ENCODE measurements at places on chromosomes 13 and 19.

- no peak overlapping the region for H3K27ac ChIP-seq
- H3K27me3 ChIP-seq = peaks cover 16% of the 10 kb centered on the region
Measured at GRCh38 chr19:18408053-18408476, 10.6 kb upstream of the LRRC25 start.

GRCh38 chr19:13241231-13242104 is 91.3 kb downstream of the IER2 start:
- peak overlapping the region; percentile 16 for H3K4me3 ChIP-seq
- peaks cover 18% of the 10 kb centered on the region for H3K4me1 ChIP-seq
- peak; percentile 43 for DNase-seq
- no peaks in the 10 kb centered on the region for H3K27me3 ChIP-seq
- peak overlapping the region; percentile 73 for H3K27ac ChIP-seq
- H3K36me3 ChIP-seq = no peaks in the 10 kb centered on the region

DNA sequence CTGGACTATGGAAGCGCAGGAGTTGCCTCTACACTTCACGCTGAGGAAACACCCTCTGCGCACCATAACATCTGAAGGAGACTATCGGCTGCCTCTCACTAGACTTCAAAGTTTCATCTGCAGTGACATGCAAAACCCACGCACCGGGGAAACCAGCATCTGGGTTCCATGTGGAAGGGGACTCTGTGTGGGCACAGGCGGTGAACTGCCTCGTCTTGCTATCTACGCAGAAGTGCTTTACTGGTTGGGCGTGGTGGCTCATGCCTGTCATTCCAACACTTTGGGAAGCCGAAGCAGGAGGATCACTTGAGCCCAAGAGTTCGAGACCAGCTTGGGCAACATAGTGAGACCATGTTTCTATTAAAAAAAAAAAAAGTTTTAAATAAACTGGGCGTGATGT is 116.4 kb downstream of the STK24 start:
- no peaks in the 10 kb centered on the region for H3K27me3 ChIP-seq
- H3K36me3 ChIP-seq = peaks cover 28% of the 10 kb centered on the region
- H3K4me1 ChIP-seq = peaks cover 14% of the 10 kb centered on the region
- H3K4me3 ChIP-seq = no peak overlapping the region

GRCh38 chr19:45357445-45357783 is 13.0 kb downstream of the ERCC2 start:
- no peak for DNase-seq
- H3K4me3 ChIP-seq = no peak overlapping the region
- H3K4me1 ChIP-seq = no peaks in the 10 kb centered on the region
- H3K27ac ChIP-seq = no peak overlapping the region
- H3K27me3 ChIP-seq = no peaks in the 10 kb centered on the region

GRCh38 chr13:77737583-77738200 is 40.2 kb downstream of the SLAIN1 start:
- peaks cover 1% of the 10 kb centered on the region for H3K36me3 ChIP-seq
- H3K4me1 ChIP-seq = peaks cover 18% of the 10 kb centered on the region

GRCh38 chr13:110549795-110550160 is 11.7 kb downstream of the RAB20 start:
- no peak overlapping the region for H3K27ac ChIP-seq
- no peak for DNase-seq
- no peak overlapping the region for H3K4me3 ChIP-seq
- H3K27me3 ChIP-seq = no peaks in the 10 kb centered on the region
- peaks cover 11% of the 10 kb centered on the region for H3K36me3 ChIP-seq

GRCh38 chr13:21148557-21149258 is 27.6 kb downstream of the SKA3 start:
- DNase-seq = no peak
- H3K27ac ChIP-seq = peak overlapping the region; percentile 6
- H3K36me3 ChIP-seq = peaks cover 15% of the 10 kb centered on the region
- H3K4me3 ChIP-seq = no peak overlapping the region

- no peaks in the 10 kb centered on the region for H3K36me3 ChIP-seq
- no peaks in the 10 kb centered on the region for H3K27me3 ChIP-seq
- no peak within 1 kb of the TSS for H3K27ac ChIP-seq
- H3K4me1 ChIP-seq = no peaks in the 10 kb centered on the region
- no peak for DNase-seq
Measured at GRCh38 chr13:113666951-113667701, at the start of gene GRK1. Gene GRK1 (plus strand): TSS chr13:113667219. CDS start chr13:113667387, 168 bp downstream.

DNA sequence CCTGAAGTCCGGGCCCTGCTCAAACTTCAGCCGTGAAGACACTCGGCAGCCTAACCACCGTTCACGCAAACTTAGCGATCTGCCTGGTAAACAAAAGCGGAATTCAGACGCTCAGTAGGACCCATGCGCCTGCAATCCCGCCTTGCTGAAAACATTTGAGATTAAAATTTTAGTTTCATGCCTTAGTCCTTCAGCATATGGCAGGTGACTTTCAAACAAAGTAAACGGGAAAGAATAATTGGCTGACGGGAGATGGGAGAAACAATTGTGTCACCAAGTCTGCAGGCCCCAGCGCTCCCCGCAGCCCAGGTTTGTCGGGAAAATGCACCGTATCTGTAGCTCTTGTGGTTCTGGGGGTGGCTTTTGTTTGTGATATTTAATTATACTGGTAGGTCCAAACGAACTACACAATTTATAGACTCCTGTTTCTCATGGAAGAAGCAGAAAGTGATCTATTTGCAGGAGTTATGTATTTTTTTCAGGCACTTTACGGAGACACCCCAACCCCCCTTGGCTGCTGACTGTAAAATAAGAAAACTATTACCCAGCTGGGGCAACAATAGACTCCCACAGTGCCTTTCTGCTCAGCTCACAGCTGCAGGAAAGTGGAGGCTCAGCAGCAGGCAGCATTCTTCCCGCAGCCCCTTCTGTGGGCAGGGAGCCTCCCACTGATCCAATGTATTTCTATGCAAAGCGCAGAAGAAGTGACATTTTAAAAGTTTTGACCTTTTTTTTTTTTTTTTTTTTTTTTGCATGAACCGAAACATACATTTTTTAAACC is 94.8 kb downstream of the SOX1 start:
- peaks cover 48% of the 10 kb centered on the region for H3K27me3 ChIP-seq
- no peaks in the 10 kb centered on the region for H3K4me1 ChIP-seq
- H3K27ac ChIP-seq = no peak overlapping the region

DNA sequence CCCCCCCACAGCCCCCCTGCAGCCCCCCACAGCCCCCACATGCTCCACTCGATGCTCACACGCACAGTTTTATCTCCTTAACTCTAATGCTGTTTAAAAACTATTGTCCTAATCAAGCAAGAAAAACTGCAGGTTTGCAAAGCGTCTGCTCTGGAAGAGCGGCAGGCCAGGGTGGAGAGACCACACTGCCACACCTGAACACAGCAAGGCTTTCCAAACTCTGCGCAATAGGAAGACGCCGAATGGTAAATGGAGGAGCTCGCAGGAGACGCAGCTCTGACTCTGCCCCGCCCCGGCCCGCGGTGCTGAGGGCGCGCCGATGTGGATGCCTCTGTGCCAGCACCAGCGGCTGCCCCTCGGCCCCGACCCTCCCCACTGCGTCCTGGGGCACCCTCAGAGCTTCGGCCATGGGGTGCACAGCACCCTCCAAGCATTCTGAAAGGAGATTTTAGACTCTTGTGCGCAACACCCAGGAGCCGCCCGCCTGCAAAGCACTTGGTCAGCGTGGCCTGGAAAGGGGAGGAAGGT is 32.4 kb downstream of the RASA3 start:
- H3K27me3 ChIP-seq = no peaks in the 10 kb centered on the region
- no peak for DNase-seq

DNA sequence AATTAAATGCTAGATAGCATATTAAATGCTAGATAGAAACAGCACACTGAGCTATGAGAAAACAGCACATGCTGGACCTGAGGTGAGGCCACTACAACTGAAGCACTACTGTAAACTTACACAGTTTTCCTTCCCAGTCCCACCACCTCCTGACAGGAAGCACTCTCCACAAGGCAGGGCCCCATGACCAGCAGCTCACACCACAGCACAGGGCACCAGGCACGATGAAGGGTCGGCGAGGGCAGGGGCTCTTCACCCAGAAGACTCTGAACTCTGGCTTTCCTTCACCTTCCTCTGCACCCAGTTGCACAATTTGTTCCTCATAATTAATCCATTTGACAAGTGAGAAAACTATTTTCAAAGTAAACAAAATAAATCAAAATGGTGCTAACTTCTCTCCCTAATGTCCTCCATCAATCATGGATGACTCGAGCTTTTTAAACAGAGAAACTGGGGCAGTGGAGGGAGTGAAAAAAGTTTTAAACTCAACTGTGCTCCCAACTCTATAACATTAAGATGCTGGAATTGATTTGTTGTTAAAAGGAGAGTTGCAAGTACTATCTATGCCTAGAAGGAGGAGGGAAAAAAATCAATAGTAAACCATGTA is 568.7 kb downstream of the UQCRFS1 start:
- no peaks in the 10 kb centered on the region for H3K27me3 ChIP-seq
- H3K4me3 ChIP-seq = no peak overlapping the region
- H3K36me3 ChIP-seq = no peaks in the 10 kb centered on the region
- no peaks in the 10 kb centered on the region for H3K4me1 ChIP-seq

- H3K27ac ChIP-seq = no peak overlapping the region
- no peak overlapping the region for H3K4me3 ChIP-seq
- no peaks in the 10 kb centered on the region for H3K36me3 ChIP-seq
- DNase-seq = no peak
Measured at GRCh38 chr19:4224470-4224869, 4.9 kb upstream of the EBI3 start.

- H3K27me3 ChIP-seq = peaks cover 9% of the 10 kb centered on the region
- peaks cover 7% of the 10 kb centered on the region for H3K36me3 ChIP-seq
- H3K4me1 ChIP-seq = peaks cover 13% of the 10 kb centered on the region
- DNase-seq = no peak
- H3K27ac ChIP-seq = no peak overlapping the region
- H3K4me3 ChIP-seq = no peak overlapping the region
Measured at GRCh38 chr19:1382250-1382649, 1.5 kb upstream of the NDUFS7 start.

DNA sequence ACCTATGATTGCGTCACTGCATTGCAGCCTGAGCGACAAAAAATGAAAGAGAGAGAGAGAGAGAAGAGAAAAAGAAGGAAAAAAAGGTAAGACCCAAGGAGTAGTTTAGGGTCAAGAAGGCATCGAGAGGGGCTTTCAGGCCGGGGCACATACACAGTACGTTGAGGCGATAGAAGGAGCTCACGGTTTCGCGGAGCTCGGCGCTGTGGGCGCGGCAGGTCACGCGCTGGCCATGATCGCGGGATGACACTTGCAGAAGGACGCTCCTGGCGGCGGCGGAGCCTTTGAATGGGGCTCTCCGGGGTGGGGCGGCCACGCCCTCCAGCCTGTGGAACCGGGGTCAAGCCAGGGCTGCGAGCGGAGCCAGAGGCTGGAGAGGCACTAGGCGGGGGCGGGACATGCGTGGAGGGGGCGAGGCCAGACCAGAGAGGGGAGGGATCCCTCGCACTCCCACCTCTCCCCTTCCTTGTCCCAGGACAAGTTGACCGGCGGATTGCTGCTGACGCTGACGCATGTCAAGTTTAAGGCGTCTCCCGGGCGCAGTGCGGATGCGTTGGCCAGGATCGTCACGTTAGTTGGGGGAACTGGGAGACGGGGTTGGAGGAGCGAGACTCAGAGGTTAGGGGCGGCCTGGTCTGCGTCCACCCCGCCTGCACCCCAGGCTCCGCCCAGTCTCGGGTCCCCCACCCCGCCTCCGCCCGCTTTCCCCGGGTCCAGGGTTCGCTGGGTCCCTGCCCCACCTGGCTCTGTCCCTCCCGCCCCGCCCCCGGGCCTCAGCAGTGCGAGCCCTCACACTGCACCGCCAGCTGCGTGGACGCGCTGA is 6.9 kb downstream of the NPHS1 start:
- peaks cover 8% of the 10 kb centered on the region for H3K4me1 ChIP-seq
- no peak for DNase-seq
- H3K27ac ChIP-seq = no peak overlapping the region
- peaks cover 70% of the 10 kb centered on the region for H3K27me3 ChIP-seq
